Forelimb muscle (tissue), 1 donor: ENCODE measurements at places on chromosomes 5 and 9.
A peak's percentile ranks its signal among the peaks of the same experiment; 100 is the strongest.

- DNase-seq, result no peak
Measured at GRCh38 chr5:150006318-150006717, 5.8 kb downstream of the HMGXB3 start.

- DNase-seq, result no peak
Measured at GRCh38 chr9:127445851-127446712, 5.1 kb downstream of the RPL12 start.

GRCh38 chr5:149886692-149887470 lies 57.7 kb downstream of the PDE6A start:
- DNase-seq, result no peak

DNA sequence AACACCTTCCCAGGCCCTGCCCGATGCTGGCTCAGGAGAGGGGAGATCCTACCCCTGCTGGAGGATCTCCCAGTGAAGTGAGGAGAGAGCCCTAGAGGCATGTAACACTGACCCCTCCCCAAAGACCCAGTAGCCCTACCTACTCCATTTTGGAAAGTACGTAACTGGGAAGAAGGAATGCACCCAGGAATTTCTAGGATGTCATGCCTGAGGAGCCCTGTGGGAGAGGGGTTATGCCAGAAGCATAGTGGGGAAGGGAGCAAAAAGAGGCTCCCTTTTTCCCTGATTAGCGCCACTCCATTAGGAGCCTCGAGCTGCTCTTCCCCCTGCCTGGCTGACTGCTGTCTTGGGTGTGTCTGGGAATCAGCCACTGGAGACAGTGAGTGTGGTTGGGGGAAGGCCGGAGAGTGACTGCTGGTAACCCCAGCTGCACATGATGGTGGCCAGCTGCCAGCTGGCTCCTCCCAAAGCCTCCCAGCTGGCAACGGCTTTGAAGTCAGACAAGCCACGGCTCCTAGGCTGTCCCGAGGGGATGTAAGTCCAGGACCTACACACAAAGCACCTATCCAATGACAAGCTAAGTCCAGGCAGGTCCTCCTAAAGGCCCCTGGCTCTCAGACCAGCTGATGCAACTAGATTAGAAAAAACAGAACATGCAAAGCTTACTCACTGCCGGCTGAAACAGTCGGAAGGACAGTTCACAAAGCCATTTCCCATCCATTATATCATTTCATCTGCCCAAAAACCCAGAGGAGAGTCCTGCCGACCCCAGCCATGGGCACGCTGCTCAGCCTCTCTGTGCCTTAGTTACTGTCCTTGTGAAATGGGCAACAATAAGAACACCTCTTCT lies 136.5 kb upstream of the ABCA1 start:
- peak; percentile 77 for DNase-seq

- DNase-seq, result no peak
Measured at GRCh38 chr5:114977979-114978573, 191.6 kb downstream of the TRIM36 start.

- no peak for DNase-seq
Measured at GRCh38 chr5:144230806-144231205, 60.1 kb downstream of the KCTD16 start.

GRCh38 chr5:110288766-110289511 lies 437.5 kb downstream of the TMEM232 start:
- no peak for DNase-seq

DNA sequence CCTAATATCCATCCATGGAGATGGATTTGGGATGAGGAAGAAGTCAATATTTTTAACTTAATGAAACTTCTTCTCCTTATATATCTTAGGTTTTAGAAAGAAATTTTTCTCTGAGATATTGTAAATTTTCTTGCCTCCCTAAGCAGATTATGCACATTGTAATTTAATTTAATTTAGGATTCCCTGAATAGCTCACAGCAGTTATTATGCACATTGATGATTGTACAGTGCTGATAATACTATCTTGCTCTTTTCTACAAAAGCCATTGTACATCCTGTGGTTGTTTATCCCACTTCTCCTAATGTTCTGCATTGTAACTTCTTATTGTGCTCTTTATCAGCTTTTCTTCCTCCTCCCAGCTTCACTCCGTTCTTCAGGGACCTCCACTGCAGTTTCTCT lies 410.4 kb upstream of the WWC1 start:
- DNase-seq, result no peak

DNA sequence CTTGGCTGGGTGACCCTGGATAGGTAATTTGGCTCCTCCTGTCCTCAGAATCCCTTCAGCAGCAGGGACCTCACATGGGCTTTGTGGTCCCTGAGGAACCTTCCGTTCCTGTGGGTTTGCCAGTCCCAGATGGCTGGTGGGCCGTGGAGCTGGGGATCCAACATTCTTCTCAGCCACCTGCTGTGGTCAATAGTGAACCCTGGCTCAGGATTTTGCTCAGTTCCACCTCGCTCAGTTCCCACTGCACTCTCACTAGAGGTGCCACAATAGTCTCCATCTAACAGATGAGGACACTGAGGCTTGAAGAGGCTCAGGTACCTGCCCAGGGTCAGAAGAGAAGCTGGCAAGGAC lies 17.1 kb upstream of the SPOUT1 start:
- no peak for DNase-seq

DNA sequence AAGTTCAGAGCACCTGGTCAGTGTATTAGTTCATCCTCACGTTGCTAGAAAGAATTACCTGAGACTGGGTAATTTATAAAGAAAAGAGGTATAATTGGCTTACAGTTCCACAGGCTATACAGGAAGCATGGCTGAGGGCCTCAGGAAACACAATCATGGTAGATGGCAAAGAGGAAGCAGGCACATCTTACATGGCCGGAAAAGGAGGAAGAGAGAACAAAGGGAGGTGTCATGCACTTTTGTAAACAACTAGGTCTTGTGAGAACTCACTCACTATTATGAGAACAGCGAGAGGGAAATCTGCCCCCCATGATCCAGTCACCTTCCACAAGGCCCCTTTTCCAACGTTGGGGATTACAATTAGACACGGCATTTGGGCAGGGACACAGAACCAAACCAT lies 28.8 kb upstream of the CAVIN4 start:
- DNase-seq, result no peak

DNA sequence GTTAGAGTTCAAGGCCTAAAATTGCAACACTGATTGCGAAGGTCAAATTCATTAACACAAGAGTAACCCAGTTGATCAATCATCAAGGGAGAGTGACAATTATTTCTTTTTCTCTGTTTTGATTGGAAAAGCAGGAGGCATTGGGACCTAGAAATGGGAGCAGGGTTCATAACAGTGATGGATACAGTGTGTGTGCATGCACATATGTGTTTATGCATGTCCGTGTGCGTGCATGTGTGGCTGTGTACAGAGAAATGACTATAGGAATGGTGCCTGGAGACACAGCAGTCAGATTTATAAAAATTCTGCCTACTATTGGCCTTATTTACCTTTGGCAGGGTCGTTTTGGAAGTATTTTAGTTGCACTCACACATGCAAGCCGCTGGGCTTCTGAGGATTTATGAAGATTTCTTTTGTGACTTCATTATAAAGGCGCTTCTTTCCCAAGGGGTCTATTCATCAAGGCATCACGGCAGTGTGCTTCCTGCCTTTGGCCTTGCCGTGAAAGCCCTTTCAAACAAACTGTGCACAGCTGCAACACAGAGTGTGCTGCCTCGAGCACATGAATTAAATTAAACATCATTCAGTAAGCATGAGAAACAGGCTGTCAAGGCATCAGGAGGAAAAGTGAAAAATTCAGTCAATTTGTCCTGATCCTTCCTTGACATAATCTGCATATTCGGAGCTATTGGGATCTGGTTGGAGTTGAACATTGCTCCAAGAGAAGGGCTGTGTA lies 122.8 kb upstream of the PUM3 start:
- peak; percentile 53 for DNase-seq

DNA sequence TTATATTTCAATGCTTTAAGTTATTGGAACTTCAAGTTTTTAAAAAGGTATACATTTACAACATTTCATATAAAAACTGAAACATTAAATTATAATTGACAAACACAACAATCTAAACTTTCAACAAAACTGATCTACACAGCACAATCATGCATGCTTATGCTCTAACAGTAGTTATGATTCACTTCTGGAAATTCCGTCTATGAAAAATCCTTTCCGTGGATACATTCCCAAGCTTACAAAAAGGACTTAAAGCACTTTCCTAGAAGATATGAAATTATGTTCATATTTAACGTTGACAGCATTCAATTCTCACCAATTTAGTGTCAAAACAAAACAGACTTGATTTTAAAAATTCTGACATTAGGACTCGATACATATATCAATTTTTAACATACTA lies 3.7 kb downstream of the HNRNPH1 start:
- DNase-seq, result no peak

DNA sequence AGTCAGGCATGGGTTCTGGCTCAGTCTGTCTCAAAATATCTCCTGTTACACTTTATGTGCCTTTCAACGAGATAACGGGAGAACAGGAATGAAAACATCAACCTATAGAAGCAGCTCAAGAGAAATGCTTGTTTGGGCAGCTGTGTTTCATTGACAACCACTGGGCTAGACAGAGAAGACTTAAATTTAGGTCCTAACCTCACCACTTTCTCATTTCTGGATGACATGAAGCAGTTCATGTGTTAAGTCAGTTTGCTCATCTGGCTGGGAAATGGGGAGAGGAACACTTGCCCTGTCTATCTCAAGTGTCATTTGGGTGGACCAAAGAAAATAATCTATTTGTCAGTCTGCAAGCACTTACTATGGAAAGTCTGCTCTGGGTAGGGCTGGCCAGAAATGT lies 66.7 kb upstream of the PCA3 start:
- no peak for DNase-seq

DNA sequence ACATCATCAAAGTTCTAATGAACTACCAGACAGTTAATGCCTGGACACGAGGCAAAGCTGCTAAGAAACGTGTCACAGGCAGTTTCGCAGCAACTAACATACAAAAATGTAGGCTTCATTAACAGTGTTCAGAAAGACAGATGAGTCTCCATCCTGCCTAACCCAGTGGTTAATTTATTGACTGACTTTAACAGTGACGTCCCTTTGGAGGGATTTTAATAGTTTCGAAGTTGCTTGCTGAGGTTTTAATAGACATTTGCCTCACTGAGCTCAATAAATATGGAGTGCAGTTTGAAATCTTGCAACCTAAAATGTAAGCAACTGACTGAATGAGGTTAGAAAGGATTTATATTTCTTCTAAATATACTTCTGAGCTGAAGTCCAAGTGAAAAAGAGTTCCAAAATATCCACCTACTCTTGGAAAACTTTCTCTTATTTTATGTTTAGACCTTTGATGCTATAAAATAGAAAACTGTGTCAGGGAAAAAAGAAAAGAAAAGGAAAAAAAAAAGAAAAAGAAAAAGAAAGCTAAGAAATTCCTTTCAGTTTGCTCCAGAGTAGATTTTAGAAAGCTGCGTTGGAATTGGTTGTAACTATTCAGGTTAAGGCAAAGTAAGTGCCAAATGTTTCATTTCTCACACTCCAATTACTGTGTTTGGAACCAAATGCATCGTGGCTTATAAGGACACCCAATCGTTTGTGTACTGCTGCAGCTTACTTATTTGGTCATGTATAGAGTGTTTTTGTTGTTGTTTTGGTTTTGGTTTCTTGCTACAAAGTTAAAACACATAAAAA lies 2016.6 kb downstream of the MAT2B start:
- no peak for DNase-seq

- DNase-seq, result no peak
Measured at GRCh38 chr5:35454011-35454525, 163.6 kb upstream of the SPEF2 start.

DNA sequence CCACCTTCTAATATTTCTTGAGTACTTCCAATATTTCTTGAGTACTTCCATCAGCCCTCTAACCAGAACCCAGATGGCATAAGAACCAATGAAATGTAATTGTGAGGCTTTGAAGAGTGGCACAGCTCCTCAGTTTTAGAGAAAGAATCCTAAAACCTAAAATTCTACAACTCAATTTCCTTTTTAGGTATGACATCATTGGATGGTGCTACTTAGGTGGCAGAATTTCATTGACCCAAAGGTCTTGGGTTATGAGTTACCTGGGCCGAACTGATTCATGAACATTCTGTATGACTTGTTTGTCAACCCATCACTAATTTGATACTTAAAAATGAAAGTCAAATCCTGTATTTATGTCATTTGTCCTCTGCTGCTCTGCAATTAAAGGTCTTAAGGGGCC lies 13.1 kb downstream of the HMGCS1 start:
- no peak for DNase-seq

GRCh38 chr5:42599106-42599505 lies 157.5 kb upstream of the CCDC152 start:
- no peak for DNase-seq

DNA sequence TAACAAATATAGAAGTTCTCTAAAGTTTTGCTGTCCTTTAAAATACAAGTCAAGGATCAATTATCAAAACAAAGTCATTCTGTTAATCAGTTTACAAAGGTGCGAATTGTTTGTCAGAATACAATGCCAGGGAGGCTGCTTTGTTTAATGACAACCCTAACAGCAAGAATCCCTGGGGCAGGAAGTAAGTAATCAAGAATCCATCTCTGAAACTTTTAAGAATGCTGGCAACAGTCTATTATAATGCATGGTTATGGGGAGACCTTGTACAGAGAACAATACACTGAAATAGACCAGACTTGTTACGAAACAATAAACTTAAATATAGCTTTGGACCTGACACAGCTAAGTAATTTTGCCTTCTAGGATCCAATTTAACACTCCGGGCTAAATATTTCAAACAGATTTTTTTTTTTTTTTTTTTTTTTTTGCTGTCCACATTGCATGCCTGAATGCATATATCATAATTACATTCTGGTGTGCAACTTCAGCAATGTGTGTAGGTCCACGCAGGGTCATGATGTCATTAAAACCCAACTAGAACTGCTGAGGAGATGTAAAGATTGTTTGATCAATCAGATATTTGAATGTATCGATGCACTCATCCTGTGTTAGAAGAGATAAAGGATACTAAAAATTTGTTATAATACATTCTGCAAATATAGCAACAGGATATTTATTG lies 421.3 kb downstream of the CETN3 start:
- DNase-seq, result no peak

DNA sequence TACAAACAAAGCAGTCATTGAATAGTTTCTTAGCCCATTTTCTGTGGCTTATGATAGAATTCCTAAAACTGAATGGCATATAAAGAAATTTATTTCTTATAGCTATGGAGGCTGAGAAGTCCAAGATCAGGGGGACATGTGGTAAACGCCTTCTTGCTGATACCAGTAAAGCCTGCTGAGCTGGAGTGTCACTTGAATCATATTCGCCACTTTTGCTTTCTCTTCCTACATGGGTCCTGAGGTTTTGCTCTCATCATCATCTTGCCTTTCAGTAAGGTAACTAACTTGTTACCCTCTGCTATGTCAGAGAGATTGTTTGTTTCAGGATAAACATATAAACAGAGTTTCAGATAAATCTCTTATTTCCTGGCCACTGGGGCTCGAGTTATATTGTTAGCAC lies 203.3 kb upstream of the DMRT1 start:
- no peak for DNase-seq

DNA sequence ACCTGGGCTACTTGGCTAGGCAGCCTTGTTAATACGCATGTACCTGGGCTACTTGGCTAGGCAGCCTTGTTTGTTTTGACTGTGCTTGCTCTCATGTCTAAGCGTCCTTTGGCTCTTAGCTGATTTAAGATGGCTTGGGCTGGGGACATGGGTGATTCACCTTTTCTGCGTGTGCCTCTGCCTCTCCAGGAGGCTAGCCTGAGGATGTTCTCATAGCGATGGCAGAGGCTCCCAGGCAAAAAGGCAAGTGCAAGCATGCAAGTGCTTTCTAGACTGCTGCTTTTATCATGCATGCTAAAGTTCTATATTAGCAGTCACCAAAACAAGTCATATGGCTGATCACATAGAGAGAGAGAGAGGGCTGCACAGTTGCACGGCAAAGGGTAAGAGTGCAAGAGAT lies 300.5 kb downstream of the IRX1 start:
- no peak for DNase-seq

- no peak for DNase-seq
Measured at GRCh38 chr5:160442824-160443431, 21.3 kb downstream of the PTTG1 start.

GRCh38 chr5:179119415-179120170 lies 59.4 kb downstream of the ZNF354C start:
- DNase-seq, result no peak
